Smooth muscle cell of the umbilical artery (primary cell): ENCODE measurements at places on chromosomes 3 and 15. TPM values are rescaled to one million over a fixed set of nuclear protein-coding genes. Genes with fewer than 3 reads are reported as not detected.

CRTC3 gene
- total RNA-seq, result 12.8 and 18.5 TPM in 2 replicates

NOX5 gene
- 0.30 and 0.65 TPM in 2 replicates for total RNA-seq

CP gene
- not detected in 2 replicates for total RNA-seq

GNB4 gene
- 69.8 and 90.7 TPM in 2 replicates for total RNA-seq

IQCH gene
- total RNA-seq, result 4.2 and 4.7 TPM in 2 replicates

CACNA1D gene
- total RNA-seq, result not detected in 2 replicates

FBXO40 gene
- not detected in 2 replicates for total RNA-seq

PRSS50 gene
- not detected in 2 replicates for total RNA-seq

KLF15 gene
- total RNA-seq, result 0.59 TPM in 1 of 2 replicates, not detected in the other

GOLGA6B gene
- total RNA-seq, result not detected in 2 replicates

HCLS1 gene
- total RNA-seq, result 3.3 and 6.5 TPM in 2 replicates

WWTR1 gene
- 33.3 and 56.1 TPM in 2 replicates for total RNA-seq

CFAP91 gene
- total RNA-seq, result 1.8 TPM in 1 of 2 replicates, not detected in the other

MST1R gene
- 0.14 and 0.30 TPM in 2 replicates for total RNA-seq

GADL1 gene
- total RNA-seq, result not detected in 2 replicates

GREM1 gene
- total RNA-seq, result 41.6 and 185 TPM in 2 replicates

TMEM108 gene
- total RNA-seq, result under 0.01 and 0.23 TPM in 2 replicates

TMEM42 gene
- total RNA-seq, result 7.8 and 14.3 TPM in 2 replicates

TGM4 gene
- total RNA-seq, result not detected in 2 replicates

FOXL2NB gene
- total RNA-seq, result not detected in 2 replicates
